Kidney (tissue), 22 donors: ENCODE measurements at places on chromosomes 1 and 21.

DNA sequence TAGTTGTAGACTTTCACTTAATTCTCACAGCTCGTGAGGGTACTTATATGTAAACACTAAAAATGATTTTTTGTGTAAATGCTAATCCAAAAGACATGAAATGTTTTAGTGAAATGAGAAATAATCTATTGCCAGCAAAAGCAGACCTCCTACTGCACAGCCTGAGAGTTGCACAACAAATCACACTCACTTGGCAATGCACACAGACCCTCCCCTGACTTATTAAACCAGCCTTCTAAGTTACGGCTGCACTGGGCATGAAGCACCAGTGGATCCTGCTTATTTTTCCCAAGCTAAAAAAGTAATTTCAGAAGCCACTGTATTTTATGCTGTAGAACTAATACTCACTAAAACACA lies 10.3 kb downstream of the ERRFI1 start:
- DNase-seq, result no peak

DNA sequence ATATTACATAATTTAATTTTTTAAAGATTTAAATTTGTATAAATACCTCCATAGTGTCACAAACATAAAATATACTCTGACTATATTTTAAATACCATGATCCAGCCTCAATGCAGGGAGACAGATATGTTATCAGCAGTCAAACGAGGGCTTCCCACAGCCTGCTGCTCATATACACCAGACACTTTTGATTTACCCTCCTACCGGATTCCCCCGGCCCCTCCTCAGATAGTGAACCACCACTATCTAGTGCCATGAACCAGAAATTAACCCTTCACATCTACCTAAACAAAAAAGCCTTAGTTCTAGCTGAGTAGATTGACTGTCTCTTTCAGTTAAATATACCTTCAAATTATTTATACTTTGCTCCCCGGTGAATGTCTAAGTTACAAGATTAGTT lies 52.4 kb upstream of the C1orf53 start:
- DNase-seq, result no peak

DNA sequence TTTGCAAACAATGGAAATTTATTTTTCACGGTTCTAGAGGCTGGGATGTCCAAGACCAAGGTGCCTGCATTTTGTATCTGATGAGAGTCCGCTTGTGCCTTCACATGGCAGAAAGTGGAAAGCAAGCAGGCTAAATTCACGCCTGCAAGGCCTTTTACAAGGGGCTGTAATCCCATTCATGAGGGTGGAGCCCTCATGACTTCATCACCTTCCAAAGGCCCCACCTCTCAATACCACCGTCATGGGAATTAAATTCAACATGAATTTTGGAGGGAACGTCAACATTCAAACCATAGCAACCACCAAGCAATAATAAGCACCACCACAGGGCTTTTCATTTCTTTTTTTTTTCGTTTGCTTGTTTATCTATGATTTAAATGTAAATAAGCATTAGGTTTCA lies 115.3 kb downstream of the C1orf21 start:
- no peak for DNase-seq

GRCh38 chr1:63592536-63593302 lies 492 bp upstream of the PGM1 start:
- DNase-seq, result no peak

- DNase-seq, result no peak
These were observed 18.8 kb downstream of the KYAT3 start for GRCh38 chr1:88973520-88974137.

- no peak for DNase-seq
These were observed 85.3 kb downstream of the PBX1 start for GRCh38 chr1:164644268-164644667.

DNA sequence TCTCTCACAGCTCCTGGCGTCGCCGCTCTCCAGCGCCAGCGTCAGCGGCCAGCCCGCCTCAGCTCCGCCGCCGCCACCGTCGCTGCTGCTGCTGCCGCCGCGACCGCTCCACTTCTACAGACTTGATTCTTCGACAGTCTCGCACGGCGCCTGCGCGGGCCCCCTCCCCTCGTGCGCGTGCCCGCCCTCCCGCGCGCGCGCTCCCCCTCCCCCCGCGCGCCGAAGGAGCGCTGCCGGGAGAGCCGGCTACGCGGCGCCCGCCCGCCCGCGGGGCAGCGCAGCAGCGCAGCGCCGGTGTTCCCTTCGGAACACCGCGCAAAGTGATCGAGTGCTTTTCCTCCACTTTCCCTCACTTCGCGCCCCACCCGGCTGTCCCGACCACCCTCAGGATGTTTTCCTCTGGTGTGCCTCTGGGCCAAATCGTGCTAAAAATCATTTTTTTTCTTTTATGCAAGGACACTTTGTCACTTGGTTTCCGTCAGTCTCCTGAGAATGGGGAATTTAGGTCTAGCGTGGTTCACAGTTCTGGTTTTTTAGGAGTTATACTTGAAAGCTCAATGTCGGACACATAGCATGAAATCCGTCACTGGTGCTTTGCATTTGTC lies at the start of gene IRF2BP2:
IRF2BP2 (minus strand) TSS at position 118 of the 605 bp plus-strand sequence. CDS start 684 bp downstream, outside the sequence.
- DNase-seq, result peak; percentile 95

- DNase-seq, result peak; percentile 8
These were observed 7.6 kb downstream of the DCLRE1B start for GRCh38 chr1:113912594-113913311.

- peak; percentile 35 for DNase-seq
These were observed 9.2 kb upstream of the COL6A1 start for GRCh38 chr21:45972353-45972715.

DNA sequence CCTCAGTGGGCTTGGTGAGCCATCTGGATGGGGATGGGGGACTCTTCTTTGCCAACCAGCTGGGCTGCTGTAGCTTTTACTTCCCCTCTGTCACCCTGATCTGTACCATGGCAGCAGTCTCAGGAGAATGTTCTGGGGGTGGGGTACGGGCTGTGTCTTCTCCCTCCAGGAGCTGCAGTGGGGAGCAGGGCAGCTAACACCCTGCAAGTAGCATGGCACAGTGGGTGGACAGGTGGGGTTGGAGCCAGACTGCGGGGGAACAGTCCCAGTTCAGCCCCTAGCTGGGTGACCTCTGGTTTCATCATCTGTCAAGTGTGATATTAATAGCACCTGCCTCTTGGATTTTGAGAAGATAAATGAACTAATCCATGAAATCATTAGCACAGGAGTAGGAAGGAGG lies 3.1 kb downstream of the NFASC start:
- peak; percentile 15 for DNase-seq

DNA sequence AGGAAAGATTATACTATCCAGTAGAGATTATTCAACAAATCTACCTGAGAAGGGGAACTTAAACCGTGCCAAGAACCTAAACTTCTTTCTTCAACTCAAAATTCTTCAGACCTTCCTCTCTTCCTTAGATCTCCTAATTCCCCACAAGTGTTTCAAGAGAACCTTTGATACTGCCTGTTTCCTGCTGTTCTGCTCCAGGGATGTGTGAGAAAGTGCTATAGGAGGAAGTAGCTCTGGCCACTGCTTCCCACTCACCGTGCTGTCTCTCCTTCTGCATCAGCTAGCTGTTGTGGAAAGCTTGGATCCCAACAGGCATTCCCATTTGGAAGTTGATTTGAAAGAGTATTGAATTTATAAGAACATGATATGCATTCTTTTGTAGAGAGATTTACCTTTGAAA lies 4.5 kb upstream of the NOS1AP start:
- no peak for DNase-seq

DNA sequence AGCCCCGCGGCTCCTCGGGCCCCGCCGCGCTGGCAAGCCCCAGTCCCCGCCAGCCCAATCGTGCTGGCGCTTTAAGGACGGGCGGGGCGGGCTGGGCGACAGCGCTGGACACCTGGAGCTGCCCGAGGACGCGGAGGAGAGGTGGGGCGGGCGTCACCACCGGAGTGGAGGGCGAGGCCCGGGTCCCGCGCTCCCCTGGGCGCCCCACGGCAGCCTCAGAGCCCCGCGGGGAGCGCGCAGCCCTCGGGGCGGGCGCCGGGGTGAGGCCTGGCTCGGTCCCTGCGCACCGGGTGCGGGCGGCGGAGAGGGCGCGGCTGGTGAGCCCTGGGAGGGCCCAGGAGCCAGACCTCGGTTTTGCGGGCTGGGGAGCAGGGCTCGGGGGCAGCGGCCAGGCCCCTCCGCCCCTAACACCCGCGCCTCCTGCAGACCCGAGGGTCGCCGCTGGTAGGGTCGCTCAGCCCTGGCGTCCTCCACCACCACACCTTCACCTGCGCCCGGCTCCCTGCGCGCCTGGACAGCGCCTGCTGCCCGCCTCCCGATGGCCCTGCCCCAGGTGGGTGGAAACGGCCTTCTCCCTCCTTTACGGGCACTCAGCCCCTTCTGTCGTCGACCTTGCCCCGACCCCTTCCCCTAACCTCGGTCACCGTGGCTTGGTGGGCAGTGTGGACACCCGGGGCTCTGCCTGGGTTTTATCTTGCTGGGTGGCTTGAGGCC lies at the start of gene TMEM61:
TMEM61 (plus strand) TSS at position 101 of the 714 bp plus-strand sequence; CDS start at position 539, 438 bp downstream.
- DNase-seq, result peak; percentile 62

- DNase-seq, result no peak
These were observed 29.0 kb downstream of the MRPL39 start for GRCh38 chr21:25578056-25578961.

- DNase-seq, result peak; percentile 46
These were observed 88.8 kb downstream of the MAST2 start for GRCh38 chr1:45892068-45892785.
